ENCODE measurements at places on chromosomes 3 and 15. TPM values are rescaled to one million over a fixed set of nuclear protein-coding genes. Genes with fewer than 3 reads are reported as not detected.

GRCh38 chr3:88031642-88032077 lies 27.1 kb downstream of the CGGBP1 start:
- no peaks in the 10 kb centered on the region for H3K36me3 ChIP-seq
- H3K27ac ChIP-seq = peak overlapping the region; percentile 91
- no peaks in the 10 kb centered on the region for H3K27me3 ChIP-seq

DNA sequence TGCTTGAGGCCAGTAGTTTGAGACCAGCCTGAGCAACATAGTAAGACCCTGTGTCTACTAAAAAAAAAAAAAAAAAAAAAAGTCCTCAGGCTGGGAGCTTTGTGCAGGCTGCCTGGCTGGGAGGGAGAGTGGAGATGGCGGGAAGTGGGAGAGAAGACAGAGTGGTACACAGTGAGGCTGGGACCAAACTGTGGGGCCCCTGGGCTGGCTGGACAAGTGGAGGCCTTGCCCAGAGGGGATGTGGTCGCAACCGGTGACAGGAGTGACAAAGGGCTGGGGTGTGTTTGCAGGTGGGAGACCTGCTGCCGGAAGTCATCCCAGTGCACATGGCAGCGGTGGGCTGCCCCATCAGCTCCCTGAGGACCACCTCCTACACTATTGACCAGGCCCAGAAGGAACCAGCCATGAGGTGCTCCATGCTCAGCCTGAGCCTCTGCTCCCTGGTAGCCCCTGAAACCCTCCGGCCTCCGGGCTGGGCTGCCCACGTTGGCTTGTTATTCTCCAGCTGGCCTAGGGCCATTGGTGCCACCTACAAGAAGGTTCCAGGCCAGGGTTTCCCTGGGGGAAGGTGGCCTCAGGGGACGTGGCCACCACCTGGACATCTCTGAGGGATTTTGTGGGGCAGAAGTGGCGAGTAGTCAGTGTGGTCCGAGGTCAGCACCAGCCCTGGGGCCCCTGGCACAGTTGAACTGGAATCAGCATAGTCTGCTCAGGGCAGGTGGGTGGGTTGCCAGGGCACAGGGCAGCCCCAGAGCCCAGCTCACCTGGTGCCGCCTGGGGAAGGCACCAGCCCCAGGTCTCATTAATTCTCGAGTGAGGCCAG lies 22.7 kb downstream of the ACAA1 start:
- peaks cover 31% of the 10 kb centered on the region for H3K36me3 ChIP-seq
- H3K4me1 ChIP-seq = peaks cover 9% of the 10 kb centered on the region
- no peak for DNase-seq
- H3K4me3 ChIP-seq = no peak overlapping the region
- no peak overlapping the region for H3K27ac ChIP-seq
- peaks cover 13% of the 10 kb centered on the region for H3K27me3 ChIP-seq

DNA sequence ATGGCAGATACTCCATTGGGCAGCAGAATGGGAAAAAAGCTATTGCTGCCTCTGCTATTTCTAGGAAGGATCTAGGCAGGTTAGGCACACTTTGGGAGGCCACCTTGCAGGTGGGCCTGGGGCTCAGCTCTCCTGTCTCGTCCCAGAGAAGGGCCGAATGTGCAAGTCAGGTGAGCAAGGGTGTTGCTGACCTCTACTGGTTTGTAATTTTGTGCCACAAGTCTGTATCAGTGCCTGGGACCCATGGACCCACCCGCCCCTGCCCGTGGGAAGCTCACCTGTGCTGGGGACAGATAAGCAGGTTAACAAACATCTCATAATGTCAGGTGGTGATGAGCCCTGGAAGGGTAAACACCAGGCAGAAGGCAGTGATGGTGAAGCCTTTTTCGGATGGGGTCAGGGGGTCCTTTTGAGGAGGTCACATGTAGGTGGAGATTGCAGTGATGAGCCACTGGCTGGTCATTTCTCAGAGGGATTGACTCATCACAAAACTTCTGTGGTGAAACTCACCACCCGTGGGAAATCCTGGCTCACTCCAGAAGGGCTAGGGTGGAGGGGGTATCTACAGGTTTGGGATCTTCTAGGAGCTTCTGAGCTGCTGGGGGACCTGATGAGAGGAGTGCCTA lies 161.3 kb downstream of the KLF13 start:
- no peak overlapping the region for H3K27ac ChIP-seq
- H3K27me3 ChIP-seq = no peaks in the 10 kb centered on the region
- H3K4me3 ChIP-seq = no peak overlapping the region
- DNase-seq = no peak
- H3K36me3 ChIP-seq = no peaks in the 10 kb centered on the region
- H3K4me1 ChIP-seq = no peaks in the 10 kb centered on the region

GRCh38 chr3:38354588-38355330 lies 8.2 kb downstream of the XYLB start:
- DNase-seq = no peak
- no peak overlapping the region for H3K4me3 ChIP-seq
- no peak overlapping the region for H3K27ac ChIP-seq
- H3K27me3 ChIP-seq = no peaks in the 10 kb centered on the region
- no peaks in the 10 kb centered on the region for H3K4me1 ChIP-seq

DNA sequence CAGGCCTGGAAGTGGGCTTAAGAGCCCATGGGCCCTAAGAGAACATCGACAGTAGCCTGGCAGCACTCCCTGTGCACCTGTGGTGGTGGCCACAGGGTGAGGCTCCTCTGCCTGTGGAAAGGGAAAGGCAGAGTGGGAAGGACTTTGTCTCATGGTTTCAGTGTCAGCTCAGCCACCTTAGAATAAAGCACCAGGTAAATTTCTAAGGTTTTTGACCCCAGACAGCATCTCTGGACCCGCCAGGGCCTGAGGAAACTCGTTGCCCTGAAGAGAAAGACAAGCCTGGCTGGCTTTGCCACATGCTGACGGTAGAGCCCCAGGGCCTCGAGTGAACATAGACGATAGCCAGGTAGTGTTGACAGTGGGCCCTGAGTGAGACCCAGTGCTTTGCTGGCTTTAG lies 22.1 kb downstream of the GOLGA6A start:
- no peak overlapping the region for H3K27ac ChIP-seq
- peaks cover 9% of the 10 kb centered on the region for H3K4me1 ChIP-seq
- DNase-seq = no peak
- H3K36me3 ChIP-seq = no peaks in the 10 kb centered on the region

DNA sequence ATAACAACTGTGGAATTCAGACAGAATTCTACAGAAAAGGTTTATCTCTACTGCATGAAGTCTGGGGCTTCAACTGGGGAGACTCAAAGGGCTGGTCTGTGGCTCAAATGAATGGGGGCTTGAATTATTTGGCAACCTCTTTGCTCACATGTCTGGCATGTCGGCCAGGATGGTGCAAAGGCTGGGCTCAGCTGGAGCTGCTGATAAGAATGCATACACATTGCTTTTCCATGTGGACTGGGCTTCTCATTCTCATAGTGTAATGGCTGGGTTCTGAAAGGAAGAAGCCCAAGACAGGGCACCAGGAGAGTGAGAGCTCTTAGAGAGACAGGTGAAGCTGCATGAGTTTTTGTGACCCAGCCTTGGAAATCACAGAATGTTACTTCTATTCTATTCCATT lies 194.3 kb upstream of the SGO1 start:
- H3K27me3 ChIP-seq = no peaks in the 10 kb centered on the region
- no peak overlapping the region for H3K4me3 ChIP-seq
- no peaks in the 10 kb centered on the region for H3K36me3 ChIP-seq
- no peaks in the 10 kb centered on the region for H3K4me1 ChIP-seq
- no peak for DNase-seq
- no peak overlapping the region for H3K27ac ChIP-seq

DNA sequence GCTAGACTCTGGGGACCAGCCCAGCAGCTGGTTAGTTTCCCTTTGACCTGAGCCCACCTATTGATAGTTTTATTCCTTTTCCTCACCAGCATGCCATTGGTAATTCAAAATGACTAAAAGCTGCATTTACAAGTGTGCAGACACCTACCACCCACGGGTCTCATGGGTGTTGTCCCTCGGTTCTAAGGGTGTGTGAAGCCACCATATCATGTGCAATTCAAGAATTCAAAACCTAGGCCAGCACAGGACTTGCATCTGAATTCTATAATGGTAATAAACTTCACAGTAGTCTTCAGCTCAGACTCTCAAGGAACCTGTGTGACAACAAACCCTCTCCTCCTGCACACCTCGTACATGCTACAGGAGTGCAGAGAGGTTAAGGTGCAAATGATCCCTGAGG lies 55.3 kb downstream of the NTRK3 start:
- no peaks in the 10 kb centered on the region for H3K36me3 ChIP-seq
- H3K27ac ChIP-seq = no peak overlapping the region
- DNase-seq = no peak
- H3K4me1 ChIP-seq = no peaks in the 10 kb centered on the region

DNA sequence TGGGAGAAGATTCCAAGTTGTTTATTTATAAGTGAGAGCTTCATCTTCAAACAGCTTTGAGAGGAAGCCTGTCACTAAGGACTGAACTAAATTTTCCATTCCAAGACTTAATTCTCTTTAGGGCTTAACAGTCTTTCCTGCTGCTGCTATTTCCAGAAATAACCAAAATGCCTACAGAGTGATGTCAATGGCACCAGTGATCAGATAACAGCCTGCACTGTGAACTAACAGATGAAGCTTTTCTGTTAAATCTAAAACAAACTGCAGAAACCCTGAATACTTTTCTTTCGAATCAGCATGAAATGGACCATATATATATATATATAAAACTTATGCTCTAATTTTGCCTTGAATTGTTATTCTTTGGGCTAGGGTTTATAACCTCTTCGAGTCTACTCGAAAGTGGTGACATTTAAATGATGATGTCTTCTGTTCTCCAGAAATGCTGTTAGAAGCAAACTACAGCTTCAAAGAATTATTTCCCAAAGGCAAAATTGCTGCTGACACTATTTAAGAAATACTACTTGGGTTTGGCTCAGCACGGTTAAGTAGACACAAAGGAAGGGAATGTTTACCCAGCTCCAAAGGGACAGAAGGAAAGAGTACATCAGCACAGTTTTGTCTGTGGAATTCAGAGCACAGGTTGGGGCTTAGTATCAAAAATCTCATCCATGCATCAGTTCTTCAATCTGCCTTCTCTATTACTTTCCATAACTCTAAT lies 238.5 kb upstream of the LRRN1 start:
- H3K27me3 ChIP-seq = no peaks in the 10 kb centered on the region
- DNase-seq = no peak
- H3K4me1 ChIP-seq = no peaks in the 10 kb centered on the region
- H3K4me3 ChIP-seq = no peak overlapping the region

DNA sequence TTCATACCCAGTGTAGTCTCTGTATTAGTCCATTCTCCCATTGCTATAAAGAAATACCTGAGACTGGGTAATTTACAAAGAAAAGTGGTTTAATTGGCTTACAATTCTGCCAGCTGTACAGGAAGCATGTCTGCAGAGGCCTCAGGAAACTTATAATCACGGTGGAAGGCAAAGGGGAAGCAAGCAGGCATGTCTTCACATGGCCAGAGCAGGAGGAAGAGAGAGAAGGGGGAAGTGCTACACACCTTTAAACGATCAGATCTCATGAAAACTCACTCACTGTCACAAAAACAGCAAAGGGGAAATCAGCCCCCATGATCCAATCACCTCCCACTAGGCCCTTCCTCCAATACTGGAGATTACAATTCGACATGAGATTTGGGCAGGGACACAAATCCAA lies 6.3 kb upstream of the PARP14 start:
- no peaks in the 10 kb centered on the region for H3K36me3 ChIP-seq
- no peak overlapping the region for H3K27ac ChIP-seq
- DNase-seq = no peak
- H3K27me3 ChIP-seq = no peaks in the 10 kb centered on the region
- peaks cover 27% of the 10 kb centered on the region for H3K4me1 ChIP-seq
- H3K4me3 ChIP-seq = no peak overlapping the region

DNA sequence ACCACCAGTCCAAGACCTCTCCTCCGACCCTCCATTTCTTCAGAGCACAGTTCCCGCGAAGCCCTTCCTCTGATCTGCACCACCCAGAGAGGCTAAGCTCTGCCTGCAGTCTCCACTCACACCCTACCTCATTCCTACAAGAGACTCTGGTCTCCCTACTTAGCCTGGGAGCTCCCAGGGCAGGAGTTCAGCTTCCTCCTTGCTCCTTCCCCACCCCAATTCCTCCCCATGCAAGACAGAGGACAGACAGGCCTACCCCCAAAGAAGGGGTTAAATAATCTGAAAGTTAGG lies 12.6 kb upstream of the VIPR1 start:
- DNase-seq = no peak
- H3K36me3 ChIP-seq = peaks cover 7% of the 10 kb centered on the region
- no peak overlapping the region for H3K4me3 ChIP-seq
- peaks cover 34% of the 10 kb centered on the region for H3K4me1 ChIP-seq

DNA sequence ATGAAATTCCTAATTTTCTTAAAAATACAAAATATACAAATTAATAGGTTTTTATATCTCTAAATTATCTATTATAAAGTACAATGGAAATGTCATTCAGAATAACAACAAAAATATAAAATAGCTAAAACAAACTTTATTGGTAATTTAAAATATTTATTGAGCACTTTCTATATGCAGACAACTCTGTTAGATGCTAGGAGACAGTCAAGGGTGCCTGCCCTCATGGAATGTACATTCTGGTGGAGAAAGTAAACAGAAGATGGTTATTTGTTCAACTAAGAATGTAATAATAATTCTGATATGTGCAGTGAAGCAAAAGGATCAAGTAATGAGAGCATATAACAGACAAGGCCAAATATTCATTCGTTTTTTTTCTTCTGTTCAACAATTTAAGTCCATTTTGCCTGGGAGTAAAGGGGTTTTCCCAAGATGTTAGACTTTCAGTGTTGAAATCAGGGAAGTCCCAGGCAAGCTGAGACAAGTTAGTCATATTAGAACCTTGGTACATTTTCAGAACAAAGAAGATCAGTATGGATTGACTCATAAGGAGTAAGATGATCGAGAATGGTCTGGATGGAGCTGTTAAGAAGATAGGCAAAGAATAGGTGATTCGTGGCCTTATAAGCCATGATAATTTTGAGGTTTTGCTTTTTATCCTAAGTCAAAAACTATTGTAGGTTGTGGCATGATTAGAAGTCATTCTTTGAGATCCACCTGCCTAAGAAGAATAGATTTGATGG lies 150.2 kb upstream of the MLF1 start:
- no peaks in the 10 kb centered on the region for H3K27me3 ChIP-seq
- peak overlapping the region; percentile 14 for H3K27ac ChIP-seq
- H3K4me1 ChIP-seq = peaks cover 19% of the 10 kb centered on the region
- no peaks in the 10 kb centered on the region for H3K36me3 ChIP-seq
- H3K4me3 ChIP-seq = no peak overlapping the region

- H3K4me1 ChIP-seq = peaks cover 10% of the 10 kb centered on the region
- H3K27me3 ChIP-seq = peaks cover 16% of the 10 kb centered on the region
- peak overlapping the region; percentile 80 for H3K4me3 ChIP-seq
- H3K27ac ChIP-seq = peak overlapping the region; percentile 27
- H3K36me3 ChIP-seq = peaks cover 29% of the 10 kb centered on the region
Measured at GRCh38 chr3:196970547-196971093, 2.0 kb upstream of the PIGZ start.

MAGI1 gene
- 76.4 TPM for total RNA-seq

SKIC8 gene
- 72.8 TPM for total RNA-seq

FETUB gene
- not detected for total RNA-seq

MESP2 gene
- total RNA-seq = not detected

CXCR6 gene
- not detected for total RNA-seq

RTP1 gene
- not detected for total RNA-seq

Measured in Calu3 (cell line).